ENCODE measurements at places on chromosomes 2 and 18. TPM values are rescaled to one million over a fixed set of nuclear protein-coding genes. Genes with fewer than 3 reads are reported as not detected.

GRCh38 chr18:65133610-65134009, 617.2 kb upstream of the CDH7 start:
- no peaks in the 10 kb centered on the region for H3K27me3 ChIP-seq
- no peak overlapping the region for H3K4me3 ChIP-seq
- H3K4me1 ChIP-seq, result no peaks in the 10 kb centered on the region

GRCh38 chr2:224042191-224042696, 3.2 kb upstream of the SERPINE2 start:
- H3K27ac ChIP-seq, result no peak overlapping the region
- no peaks in the 10 kb centered on the region for H3K4me1 ChIP-seq
- no peak overlapping the region for H3K4me3 ChIP-seq
- no peaks in the 10 kb centered on the region for H3K36me3 ChIP-seq
- no peaks in the 10 kb centered on the region for H3K27me3 ChIP-seq
- no peak for DNase-seq

GRCh38 chr2:68768461-68768860, 33.9 kb downstream of the ARHGAP25 start:
- no peak overlapping the region for H3K4me3 ChIP-seq
- H3K27me3 ChIP-seq, result no peaks in the 10 kb centered on the region
- no peaks in the 10 kb centered on the region for H3K36me3 ChIP-seq
- no peak overlapping the region for H3K27ac ChIP-seq
- DNase-seq, result no peak
- H3K4me1 ChIP-seq, result no peaks in the 10 kb centered on the region

DNA sequence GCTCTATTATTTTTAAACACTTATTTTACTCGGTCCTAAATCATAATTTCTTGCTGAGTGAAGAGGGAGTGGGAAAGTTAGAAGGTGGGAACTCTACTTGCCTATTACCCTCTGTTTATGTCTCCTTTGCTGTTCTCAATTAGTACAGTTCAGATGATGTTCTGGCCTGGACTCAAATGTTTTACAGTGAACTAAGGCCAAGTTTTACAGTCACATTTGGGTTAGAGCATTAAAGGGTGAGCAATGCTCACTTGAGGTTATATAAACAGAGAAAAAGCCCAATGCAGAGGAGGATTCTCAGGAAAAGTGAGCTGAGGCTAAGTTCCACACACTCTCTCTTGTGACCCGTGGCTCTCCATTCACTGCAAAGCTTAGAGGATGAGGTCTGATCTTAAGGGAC, 52.4 kb downstream of the ITSN2 start:
- no peaks in the 10 kb centered on the region for H3K4me1 ChIP-seq
- no peaks in the 10 kb centered on the region for H3K36me3 ChIP-seq
- DNase-seq, result no peak
- no peaks in the 10 kb centered on the region for H3K27me3 ChIP-seq
- no peak overlapping the region for H3K4me3 ChIP-seq
- H3K27ac ChIP-seq, result no peak overlapping the region

DNA sequence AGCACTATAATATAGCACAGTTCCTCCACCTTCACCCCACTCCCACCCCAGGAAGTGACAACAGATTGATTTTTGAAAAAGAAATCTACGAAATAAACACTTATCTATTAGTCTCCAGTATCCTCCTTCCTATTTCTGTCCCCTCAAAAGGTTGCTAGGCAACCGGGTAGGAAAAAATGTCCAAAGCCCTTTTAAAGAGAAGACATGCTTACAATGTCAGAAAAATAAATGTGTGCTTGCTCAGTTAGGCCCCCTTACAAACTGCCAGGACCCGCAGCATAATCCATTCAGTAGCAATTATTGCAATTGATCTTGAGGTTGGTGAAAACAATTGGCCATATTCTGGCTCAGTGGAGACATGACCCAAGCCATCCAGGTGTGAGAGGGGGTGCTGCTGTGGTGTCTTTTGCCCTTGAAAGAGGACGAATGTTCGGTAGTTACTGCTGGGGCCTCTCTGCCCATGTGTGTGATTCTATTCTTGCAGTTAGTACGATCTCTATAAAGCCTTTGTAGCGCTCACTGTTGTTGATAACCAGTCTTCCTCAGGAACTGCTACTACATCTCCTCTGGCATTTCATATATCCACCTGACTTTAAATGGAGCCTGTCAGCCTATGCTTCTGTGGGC, 144.3 kb downstream of the MYO3B start:
- no peaks in the 10 kb centered on the region for H3K36me3 ChIP-seq
- H3K27ac ChIP-seq, result no peak overlapping the region
- H3K4me3 ChIP-seq, result no peak overlapping the region
- no peaks in the 10 kb centered on the region for H3K27me3 ChIP-seq

DNA sequence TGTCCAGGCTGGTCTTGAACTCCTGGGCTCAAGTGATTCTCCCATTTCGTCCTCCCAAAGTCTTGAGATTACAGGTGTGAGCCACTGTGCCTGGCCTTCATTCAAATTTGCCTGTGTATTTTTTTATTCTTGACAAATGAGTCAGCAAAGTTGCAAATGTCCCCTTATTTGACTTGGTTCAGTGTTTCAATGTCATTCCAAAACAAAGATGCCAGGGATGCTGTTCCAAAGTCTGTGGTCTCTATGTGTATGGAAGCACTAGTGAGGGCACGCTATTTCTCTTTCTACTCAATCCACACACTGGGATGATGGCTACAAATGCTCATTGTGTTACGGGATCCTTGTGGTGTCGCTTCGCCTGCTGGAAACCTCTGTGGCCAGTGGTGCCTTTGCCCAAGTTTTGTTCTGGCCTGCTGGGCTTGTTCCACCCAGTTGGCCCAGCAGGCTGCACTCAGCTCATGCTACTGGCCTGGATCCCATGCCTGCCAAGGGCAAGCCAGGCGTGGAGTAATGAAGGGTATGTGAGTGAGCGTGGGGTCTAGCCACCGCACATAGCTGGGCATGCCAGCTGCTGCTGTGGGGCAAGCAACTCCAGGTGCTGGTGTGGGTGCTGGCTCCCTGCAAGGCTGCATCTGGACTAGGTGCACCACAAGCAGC, 35.6 kb downstream of the FBXO48 start:
- no peaks in the 10 kb centered on the region for H3K36me3 ChIP-seq
- no peaks in the 10 kb centered on the region for H3K27me3 ChIP-seq
- no peak overlapping the region for H3K4me3 ChIP-seq
- H3K27ac ChIP-seq, result no peak overlapping the region

Gene NTSR2
- total RNA-seq, result 0.32 TPM

Gene ZNF638
- total RNA-seq, result 290 TPM

Gene HOXD12
- total RNA-seq, result not detected

All from breast epithelium (tissue), 4 donors.